ENCODE measurements at places on chromosomes 11 and 22.

- no peak for DNase-seq
These were observed 13.0 kb downstream of the JHY start for GRCh38 chr11:122895563-122895962.

- no peak for DNase-seq
These were observed 103.9 kb downstream of the GGTLC2 start for GRCh38 chr22:22748297-22748743.

GRCh38 chr22:32788904-32789624 lies 12.4 kb upstream of the TIMP3 start:
- no peak for DNase-seq

- DNase-seq, result no peak
These were observed 52.4 kb downstream of the CHRDL2 start for GRCh38 chr11:74678591-74679512.

DNA sequence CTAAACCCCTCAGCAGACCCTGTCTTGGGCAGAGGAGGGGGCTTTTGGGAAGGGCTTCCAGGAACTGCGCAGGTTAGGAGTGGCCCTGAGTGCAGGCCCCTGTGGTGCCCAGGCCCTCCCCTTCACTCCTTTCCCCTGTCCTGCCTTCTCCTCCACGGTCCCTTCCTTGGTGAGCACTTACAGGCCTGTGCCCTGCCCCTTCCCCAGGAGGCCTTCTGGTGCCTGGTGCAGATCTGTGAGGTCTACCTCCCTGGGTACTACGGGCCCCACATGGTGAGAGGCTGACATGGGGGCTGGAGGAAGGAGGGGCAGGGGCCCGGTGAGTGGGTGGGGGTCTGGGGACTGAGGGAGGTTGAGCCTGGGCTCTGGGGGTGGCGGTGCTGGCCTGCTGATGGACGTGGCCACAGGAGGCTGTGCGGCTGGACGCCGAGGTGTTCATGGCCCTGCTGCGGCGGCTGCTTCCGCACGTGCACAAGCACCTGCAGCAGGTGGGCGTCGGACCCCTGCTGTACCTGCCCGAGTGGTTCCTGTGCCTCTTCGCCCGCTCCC lies 2.6 kb downstream of the TBC1D10C start:
- DNase-seq, result no peak

GRCh38 chr11:66720223-66720898 lies 8.7 kb downstream of the SPTBN2 start:
- no peak for DNase-seq

DNA sequence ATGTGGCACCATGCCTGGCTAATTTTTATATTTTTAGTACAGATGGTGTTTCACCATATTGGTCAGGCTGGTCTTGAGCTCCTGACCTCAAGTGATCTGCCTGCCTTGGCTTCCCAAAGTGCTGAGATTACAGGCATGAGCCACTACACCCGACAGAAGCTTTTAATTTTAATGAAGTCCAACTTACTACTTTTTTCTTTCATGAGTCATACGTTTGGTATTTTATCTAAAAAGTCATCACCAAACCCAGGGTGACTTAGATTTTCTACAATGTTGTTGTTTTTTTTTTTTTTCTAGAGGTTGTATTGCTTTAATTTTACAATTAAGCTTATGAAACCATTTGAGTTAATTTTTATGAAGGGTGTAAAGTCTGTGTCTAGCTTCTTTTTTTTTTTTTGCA lies 34.9 kb downstream of the JRKL start:
- no peak for DNase-seq

GRCh38 chr11:79042824-79043223 lies 398.0 kb downstream of the TENM4 start:
- no peak for DNase-seq

- DNase-seq, result no peak
These were observed 31.6 kb downstream of the GUCY1A2 start for GRCh38 chr11:106986673-106987072.

DNA sequence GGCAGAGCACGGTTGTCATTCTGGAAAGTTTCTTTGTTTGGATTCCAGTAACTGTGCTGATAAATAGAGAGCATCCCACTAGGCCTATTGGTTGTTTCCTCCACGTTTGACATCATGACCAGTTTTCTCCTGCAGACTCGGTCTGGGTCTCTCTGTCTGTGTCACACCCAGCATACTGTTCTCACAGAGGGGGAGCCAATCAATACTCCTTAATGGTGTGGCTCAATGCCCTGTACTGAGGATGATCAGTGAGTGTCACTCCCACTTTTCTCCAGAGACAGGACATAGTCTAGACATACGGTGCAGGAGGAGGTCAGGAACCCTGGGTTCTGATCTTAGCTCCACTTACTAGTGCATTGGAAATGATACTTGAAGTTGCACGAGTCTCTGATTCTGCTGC lies 88.2 kb upstream of the BLID start:
- DNase-seq, result no peak

GRCh38 chr11:106012744-106013143 lies 9.3 kb downstream of the MSANTD4 start:
- DNase-seq, result no peak

- DNase-seq, result no peak
These were observed 305.0 kb downstream of the TBC1D22A start for GRCh38 chr22:47067321-47067890.

GRCh38 chr11:13834463-13834862 lies 128.1 kb upstream of the SPON1 start:
- no peak for DNase-seq

- no peak for DNase-seq
These were observed 29.5 kb downstream of the APOL5 start for GRCh38 chr22:35746946-35747703.

DNA sequence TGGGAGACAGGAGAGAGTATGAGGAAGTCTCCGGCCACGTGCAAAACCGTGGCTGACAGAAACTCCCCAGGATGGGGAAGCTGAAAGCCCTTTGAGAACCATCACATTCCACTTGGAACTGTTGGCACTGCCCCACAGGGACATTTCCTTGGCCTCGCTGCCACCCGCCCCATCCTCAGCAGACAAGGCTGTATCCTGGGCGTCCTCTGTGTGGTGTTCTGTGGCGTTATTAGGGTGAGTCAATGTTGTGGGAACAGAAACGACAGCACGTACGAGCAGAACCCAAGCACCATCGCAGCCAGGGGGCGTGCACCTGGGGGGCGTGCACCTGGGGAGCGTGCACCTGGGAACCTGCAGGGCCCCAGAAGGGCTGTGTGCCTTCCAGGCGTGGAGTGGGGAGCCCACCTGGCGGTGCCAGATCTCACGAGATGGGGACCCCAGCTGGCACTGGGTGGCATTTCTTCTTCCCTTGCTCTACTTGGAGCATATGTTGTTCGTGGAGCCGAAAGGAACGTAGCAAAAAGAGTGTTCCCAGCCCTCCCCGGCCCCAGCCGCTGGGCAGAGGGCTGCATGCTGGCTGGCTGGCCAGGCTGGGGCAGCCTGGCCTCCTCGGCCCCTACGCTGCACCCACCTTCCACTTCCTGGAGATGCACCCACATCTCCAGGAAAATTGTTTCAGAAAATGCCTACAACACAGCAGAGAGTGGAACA lies 35.4 kb downstream of the NFAM1 start:
- DNase-seq, result no peak

GRCh38 chr11:109401545-109401944 lies 20.4 kb upstream of the C11orf87 start:
- no peak for DNase-seq

DNA sequence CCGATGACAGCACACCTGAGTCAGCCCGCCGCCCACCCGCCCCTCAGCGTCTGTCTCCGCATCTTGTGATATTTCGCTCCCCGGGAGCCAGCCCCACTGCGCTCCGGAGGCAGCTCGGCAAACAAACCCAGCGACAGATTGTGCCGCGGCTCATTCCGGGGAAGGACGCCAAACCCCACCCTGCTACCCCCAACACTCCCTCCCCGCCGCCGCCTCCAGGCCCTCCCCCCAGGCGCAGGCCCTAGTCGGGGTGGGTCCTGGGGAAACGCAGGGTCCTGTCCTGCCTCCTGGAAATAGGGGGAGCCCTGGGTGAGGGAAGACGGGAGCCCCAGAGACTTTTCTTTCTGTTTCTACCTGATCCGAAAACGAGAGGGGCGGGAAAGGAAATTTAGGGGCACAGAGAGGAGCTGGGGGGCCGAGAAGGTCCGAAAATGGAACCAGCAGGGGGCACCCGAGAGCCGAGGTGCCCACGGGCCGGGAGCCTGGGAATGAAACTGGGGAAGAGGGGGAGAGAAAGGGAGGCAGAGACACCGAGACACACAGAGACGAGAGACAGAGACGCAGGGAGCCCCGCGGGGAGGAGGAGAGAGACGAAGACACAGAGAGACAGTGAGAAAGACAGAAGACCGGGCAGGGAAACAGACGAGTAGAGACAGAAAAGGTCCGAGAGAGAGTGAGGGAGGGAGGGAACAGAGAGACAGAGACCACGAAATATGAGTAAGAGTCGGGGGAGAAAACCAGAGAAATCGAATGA lies 1.7 kb upstream of the RTN4RL2 start:
- DNase-seq, result no peak

DNA sequence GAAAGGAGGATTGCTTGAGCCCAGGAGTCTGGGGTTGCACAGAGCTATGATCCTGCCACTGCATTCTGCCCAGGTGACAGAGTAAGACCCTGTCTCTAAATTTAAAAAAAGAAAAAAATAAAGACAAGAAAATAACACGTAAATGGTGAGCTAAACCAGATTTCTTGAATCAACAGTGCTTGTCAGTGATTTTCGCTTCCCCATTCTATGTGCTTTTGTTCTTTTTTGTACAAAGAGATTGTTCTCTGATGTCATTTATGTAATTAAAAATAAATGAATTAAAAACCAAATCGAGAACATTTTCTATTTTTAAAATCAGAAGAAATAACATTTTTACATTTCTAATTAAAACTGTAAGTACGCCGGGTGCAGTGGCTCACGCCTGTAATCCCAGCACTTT lies 19.8 kb upstream of the SLC29A2 start:
- no peak for DNase-seq
